Activated T-cell treated with anti-CD3 and anti-CD28 coated beads, Interleukin-2, amount 50 U/mL, for 1 hour (primary cell): ENCODE measurements at places on chromosomes 1 and 21.

GRCh38 chr1:94095744-94096469 lies 25.0 kb downstream of the ABCA4 start:
- no peak for DNase-seq

GRCh38 chr1:36771660-36772284 lies 262.5 kb downstream of the GRIK3 start:
- DNase-seq: no peak

DNA sequence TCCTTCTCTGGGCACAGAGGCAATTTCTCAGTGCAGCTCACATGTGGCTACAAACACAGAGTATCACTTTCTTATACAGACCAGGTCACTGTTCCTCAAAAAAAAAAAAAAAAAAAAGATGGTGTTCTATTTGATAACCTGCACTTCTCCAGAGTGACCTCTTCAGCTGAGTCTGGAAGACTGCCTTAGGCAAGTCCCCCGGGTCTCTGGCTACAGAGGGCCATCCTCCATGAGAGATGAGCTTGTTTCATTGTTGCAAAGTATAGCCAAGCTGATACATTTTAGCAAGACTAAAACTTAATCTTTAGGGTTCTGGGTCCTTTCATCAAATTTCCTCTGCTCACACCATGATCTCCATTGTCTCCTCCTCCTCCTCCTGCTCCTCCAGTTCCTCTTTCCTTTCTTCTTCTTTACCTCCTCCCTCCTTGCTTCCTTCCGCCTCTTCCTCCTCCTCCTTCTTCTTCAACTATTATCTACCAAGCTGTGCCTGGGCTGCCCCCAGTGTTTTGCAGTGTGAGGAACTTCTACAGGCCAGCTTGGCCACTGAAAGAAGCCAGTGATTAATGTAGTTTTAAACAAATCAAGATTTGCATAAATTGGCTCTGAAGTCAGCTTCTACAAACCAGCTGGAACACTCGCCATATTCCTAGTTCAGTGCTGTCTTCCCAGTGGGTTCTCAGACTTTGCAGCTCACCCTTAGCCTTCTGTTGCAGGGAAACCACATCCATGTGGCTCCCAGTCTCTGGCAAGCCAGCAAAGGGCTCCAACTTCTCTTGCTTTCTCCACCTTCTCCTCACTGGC lies 139.4 kb downstream of the RUNX1 start:
- no peak for DNase-seq

DNA sequence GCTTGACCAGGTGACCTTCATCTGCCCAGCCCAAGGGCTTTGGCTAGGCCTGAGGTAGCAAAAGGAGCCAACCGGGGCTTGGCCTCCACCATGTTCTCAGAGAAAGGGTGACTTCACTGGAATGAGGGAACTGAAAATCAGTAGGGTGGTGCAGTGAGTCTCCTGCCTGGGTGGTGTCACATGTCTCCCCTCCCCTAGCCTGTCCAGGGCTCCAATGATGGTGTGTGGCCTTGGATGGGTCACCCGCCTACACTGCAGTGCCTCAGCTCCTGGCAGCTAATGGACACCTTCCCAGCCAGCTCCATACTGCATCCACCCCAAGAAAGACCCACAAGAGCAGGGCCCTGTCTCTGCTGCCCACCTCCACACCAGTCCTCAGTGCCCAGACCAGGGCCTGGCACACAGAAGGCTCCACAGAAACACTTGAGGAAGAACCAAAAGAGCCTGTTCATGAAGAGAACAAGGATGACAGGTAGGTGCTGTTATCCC lies 678.7 kb downstream of the MATN1 start:
- no peak for DNase-seq

DNA sequence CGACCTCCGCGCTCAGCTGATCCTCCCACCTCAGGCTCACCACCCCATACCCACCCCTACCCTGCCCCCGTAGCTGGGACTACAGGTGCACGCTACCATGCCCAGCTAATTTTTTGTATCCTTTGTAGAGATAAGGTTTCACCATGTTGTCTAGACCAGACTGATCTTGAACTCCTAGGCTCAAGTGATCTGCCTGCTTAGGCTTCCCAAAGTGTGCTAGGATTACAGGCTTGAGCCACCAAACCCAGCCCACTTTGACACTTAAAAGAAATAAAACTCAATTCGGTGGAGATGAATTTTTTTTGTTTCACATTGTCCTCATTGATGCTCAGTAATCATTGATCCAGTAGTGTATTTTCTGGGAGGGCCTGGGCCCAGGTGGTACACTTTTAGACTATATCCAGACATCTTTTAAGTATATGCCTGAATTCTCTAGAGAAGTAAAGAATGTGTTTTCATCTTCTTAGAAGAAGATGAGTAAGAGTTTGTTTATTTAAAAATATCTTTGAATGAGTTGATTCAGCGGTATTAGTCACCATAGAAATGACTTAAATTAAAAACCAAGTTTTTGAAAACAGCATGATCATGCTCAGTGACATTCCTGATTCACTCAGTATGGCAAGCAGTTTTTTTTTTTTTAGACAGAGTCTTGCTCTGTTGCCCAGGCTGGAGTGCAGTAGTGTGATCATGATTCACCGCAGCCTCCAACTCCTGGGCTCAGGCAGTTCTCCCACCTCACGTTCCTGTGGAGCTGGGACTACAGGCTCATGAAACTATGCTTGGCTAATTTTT lies 57.8 kb downstream of the EPB41 start:
- no peak for DNase-seq

GRCh38 chr1:68329096-68329835 lies 96.9 kb upstream of the WLS start:
- DNase-seq: no peak

DNA sequence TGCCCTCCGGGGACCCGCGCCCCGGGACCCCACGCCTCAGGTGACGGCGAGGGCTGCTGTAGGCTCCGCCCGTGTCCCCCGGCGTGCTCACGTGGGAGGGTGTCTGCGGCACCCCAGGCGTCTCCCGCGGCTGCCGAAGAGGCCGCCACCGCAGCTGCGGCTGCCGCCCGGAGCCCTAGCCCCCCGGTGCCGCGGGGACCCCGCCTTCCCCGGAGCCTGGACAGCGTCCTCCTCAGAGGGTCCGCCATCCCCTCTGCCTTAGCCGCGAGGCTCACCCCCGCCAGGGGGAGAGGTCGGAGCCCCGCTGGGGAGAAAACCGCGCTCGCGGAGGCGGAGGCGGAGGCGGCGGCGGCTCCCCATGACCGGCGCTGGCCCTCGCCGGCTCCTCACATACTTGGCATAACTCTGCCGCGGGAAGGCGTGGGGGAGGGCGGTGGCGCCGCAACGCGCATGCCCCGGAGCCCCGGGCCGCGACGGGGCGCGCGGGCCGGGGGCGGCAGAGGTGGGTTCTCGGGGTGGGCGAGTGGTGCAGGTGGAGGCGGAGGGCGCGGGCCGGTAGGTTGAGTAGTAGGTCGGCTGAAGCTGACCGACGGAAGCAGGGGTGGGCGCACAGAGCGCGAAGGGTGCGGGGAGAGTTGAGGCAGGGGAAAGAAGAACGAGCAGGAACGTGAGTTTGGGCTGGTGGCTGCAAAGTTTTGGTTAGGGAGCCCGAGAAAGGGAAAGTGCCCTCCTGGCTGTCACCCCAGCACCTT lies 700 bp upstream of the SYDE2 start:
- DNase-seq: peak; percentile 86

DNA sequence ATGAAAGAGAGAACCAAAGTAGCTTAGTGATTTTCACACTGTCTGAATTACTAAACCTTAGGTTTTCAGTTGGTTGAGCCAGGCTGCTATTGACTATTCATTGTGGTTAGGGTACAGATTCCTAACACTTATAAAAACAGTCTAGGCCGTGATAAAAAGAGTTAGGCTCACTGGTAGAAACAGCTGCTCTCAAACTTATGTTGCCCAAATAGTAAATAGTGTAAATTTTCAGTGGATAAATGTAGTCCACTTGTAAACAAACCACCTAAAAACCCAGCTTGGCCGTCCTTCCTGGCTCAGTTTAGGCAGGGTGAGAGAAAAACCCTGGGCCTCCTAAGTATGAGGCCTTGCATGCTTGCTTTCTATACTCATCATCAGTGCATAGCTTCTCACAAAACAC lies 34.9 kb downstream of the ARID1A start:
- DNase-seq: no peak

GRCh38 chr1:30675761-30676160 lies 47.6 kb downstream of the MATN1 start:
- DNase-seq: no peak
